ENCODE measurements at places on chromosomes 2 and 18.

- no peak for DNase-seq
These were observed 37.3 kb upstream of the LNPK start for GRCh38 chr2:176039375-176039774.

DNA sequence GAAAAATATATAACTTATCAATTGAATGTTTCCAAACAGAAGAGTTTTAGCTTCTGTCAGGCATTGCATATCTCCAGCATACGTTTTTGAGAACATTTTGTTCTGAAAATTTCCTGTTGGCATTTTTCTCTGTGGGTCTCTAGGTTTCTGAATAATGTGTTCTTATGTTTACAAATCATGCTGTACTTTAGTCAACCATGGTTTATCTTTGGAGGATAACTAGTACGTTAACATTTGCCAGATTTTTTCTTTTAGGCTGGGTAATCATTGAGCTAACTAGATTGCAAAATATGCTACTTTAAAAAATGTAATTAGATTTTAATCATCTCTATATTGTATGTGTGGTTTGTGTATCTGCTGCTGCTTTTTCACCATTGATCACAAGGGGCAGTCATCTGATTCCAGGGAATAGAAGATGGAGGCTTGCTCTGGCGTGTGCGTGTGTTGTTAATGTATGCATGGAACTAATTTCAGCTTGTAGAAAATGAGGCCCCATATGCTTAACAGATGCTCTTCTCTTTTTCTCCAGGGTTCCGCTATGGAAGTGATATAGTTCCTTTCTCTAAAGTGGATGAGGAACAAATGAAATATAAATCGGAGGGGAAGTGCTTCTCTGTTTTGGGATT, 21.3 kb downstream of the XRCC5 start:
- DNase-seq: peak; percentile 56

DNA sequence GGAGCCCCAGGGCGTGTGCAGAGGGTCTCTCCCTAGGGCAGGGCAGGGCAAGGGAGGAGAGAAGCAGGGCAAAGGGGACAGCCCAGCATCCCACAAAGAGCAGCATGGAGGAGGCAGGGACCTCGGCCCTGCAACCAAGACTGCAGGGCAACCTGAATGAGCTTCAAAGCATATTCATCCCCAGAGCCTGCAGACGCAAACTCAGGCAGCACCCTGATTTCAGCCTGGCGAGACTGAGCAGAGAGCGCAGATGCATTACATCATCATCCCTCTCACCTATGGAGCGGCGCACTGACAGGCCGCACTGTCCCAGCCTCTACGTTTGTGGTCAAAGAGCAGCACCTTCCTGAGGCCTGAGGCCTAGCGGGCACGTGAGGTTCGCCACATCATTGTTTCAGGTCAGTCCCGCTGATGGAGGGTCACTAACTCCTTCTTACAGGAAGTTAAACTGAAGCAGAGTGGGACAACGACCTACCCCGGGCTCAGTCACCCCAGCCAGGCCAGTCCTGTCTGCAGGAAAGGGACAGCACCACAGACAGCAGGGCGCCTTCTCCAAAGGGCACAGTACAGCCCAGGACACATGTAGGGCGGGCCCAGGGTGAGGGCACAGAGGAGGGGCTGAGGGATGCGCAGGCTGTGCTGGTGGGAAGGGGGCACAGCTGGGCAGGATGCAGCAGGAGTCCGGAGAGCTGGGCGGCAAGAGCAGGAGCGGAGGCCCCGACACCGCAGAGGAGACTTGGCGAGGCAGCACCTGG, 67.2 kb upstream of the RAB6C start:
- DNase-seq: no peak

GRCh38 chr2:214203744-214204289, 207.0 kb upstream of the VWC2L start:
- peak; percentile 41 for DNase-seq

- no peak for DNase-seq
These were observed 69.9 kb upstream of the MMADHC start for GRCh38 chr2:149657401-149658040.

- no peak for DNase-seq
These were observed 37.4 kb downstream of the MYO7B start for GRCh38 chr2:127572841-127573240.

DNA sequence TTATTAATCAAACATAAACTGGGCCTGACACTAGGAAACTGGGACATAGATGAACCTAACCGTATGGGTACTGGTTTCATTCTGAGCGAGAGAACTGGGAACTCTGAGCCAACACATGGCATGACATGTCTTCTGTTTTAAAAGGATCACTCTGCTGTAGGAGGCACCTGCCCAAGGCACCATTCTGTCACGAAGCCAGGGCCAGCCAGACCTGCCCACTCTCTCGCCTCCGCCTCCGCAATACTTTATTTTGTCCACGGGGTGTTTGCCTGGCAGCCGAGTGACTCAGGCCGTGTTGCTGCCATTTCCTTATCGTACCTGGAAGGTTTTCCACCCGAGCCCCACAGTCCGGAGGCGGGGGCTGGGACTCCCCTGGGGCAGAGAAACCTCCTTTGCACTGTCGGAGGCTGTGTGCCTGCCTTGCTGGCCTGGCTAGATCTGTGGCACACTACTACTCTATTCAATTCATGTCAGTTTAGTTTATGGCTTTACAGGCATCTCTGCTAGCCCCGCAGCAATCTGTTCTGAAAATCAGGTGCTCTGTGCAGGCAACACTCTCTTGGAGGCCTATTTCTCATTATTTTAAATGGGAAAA, 120.4 kb upstream of the ACKR3 start:
- DNase-seq: no peak

- no peak for DNase-seq
These were observed 53.2 kb upstream of the GPR17 start for GRCh38 chr2:127592761-127593227.

GRCh38 chr2:98769784-98770183, 38.9 kb upstream of the MGAT4A start:
- DNase-seq: no peak

DNA sequence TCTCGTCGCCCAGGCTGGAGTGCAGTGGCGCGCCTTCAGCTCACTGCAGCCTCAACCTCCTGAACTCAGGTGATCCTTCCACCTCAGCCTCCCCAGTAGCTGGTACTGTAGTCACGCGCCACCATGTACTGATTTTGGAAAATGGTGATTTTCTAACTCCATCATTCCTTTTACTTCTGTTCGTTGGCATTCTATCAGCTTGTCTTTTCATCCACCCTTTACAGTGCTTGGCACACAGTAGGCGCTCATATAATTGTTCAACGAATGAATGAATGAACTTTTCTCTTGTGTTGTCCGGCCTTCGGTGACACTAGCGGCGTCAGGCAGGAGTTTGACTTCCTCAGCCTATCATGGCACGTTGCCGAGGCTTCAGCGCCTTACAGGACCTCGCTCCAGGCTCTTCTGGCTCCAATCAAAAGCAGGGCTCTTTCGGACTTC, 373 bp upstream of the MTHFD2 start:
- DNase-seq: no peak

- no peak for DNase-seq
These were observed 255.1 kb upstream of the ETAA1 start for GRCh38 chr2:67142071-67142470.

- no peak for DNase-seq
These were observed 528.1 kb upstream of the DCC start for GRCh38 chr18:51811883-51812282.

DNA sequence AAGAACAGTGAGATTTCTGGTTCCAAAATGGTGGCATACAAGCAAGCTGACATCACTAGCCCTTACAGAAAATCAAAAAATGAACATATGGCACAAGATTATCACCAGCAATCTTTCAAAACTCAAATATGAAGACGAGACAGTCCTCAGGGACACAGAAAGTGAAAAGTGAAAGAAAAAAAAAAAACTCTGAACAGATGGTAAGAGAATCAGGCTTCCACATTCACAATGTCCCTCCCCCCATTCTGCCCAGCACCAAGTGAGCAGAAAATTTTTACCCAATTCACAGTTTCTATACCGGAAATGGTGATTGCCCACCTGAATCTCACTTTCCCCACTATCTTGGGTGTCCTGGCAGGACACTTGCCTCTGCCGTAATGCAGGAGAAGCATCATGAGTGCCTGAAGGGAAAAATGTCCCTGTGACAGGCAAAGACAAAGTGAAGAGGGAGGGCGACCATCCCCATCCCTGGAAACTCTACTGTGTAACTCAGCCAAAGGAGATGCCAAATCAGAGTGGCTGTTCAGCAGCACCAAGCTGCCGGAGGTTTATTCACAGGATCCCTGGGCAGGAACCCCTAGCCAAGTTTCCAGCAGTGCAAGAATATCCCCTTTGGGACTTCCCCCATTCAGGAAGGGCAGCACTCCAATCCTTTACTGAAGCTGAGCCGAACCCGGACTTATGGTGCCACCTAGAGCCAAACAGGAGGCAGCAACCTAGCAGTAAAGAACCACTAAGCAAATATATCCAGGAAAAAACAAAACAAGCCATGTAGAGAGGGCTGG, 312.2 kb downstream of the LRATD1 start:
- peak; percentile 27 for DNase-seq

GRCh38 chr18:22047485-22047884, 121.9 kb upstream of the GATA6 start:
- no peak for DNase-seq

- DNase-seq: no peak
These were observed 158.3 kb downstream of the CERS6 start for GRCh38 chr2:168614172-168615018.

DNA sequence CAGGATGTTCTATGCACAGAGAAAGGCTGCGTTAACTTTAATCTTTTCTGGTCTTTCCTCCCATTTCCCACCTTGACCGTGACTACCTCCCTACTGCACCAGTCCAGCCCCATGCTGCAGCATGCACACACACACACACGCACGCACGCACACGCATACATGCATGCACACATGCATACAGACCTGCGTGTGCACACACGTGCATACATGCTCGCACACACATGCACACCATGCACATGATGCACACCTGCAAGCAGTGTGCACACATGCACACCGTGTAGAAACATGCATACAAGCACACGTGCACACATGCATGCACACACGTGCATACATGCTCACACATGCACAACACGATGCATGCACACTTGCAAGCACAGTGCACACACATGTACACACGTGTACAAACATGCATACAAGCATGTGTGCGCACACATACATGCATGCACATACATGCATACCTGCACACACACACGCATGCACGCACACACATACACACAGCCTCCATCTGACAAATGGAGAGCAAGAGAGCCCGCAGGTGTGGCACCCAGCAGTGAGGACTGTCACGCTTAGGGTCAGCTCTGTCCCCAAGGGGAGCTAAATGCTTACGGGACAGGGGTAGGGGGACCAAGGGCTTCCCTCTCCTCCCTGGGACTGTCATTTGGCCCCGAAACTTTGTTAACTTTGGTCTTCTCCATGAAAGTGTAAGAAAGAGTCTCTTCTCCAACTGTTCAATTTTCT, 18.2 kb downstream of the SNORC start:
- no peak for DNase-seq

DNA sequence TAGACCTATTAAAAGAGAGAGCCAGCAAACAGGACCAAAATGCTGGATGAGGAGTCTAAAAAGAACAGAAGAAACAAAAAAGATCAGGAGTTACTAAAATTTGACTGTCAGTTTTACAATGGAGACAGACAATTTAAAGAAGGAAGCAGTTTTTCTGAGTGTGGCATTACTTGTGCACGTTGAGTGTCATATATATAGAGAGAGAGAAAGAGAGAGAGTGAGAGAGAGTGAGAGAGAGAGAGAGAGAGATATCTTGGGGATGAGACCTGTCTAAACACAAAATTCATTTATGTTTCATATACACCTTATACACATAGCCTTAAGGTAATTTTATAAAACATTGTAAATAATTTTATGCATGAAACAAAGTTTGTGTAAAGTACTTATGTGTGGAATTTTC, 2.1 kb upstream of the GALNT3 start:
- DNase-seq: no peak

DNA sequence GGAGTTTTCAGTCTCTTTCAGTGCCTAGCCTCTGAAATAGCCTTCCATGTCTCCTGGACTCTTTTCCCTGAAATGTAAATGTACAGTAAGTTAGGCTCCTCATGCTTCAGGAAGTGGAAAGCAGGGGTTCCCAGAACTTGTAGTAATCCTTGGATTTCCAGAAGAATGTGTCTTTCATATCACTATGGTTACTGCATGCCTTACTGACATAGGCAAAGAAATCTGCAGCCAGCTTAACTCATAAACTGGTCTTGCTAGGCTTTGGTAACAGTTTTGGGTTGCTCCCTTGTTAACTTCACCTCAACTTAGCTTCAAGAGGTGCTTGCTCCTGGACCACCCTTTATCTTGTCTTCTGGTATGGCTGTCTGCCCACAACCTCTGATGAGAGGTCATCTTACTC, 686.8 kb upstream of the DDX18 start:
- DNase-seq: no peak

- DNase-seq: no peak
These were observed 62.1 kb upstream of the OTOS start for GRCh38 chr2:240202586-240202985.

DNA sequence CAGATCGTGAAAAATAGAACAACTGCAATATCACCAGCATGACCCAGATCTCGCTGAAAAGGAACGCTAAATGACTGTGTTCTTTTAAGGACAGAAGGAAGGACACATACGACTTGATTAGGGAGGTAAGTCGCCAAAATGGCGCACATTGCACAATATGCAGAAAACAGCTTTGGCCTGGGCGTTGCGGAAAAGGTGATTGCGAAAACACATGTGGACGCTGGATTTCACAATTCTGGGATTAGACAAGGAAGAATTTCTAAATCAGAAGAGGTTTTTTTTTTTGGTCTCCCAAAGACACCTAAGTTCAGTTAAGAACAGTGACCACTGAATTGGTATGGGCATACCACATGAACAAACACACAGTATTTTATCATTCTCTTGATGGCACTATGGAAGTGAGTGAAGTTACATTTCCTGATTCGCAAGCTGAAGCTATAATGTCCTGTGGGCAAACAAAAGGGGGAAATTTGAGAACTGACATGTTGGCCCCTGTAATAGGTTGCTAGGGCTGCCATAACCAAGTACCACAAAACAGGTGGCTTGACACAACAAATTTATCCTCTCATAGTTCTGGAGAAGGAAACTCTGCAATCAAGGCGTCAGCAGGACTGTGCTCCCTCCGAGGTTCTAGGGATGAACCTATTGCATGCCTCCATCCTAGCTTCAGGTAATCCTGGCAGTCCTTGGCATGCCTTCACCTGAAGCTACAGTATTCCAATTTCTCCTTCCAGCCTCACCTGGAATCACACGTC, 25.8 kb upstream of the ERICH2 start:
- DNase-seq: no peak

DNA sequence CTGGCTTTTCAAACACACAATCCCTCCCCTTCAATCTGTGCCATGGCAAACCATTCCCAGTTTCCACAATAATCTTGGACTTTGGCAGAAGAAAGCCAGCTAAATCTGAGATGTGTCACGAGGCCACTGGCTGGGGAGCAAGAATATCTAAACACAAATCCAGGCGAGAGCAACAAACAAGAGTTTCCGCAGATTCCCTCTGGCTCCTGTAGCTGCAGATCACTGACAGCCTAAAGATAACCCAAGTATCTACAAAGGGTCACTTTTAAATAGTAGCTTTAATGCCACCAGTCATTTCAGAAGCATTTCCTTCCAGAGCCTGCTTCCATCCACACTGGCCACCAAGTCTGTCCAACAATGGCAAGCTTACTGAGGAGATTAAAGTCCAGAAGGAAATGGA, 86.9 kb downstream of the ACVR1 start:
- DNase-seq: no peak

- DNase-seq: no peak
These were observed 505.9 kb downstream of the EIPR1 start for GRCh38 chr2:2871480-2872308.

GRCh38 chr2:151946899-151947812, 118.9 kb upstream of the ARL5A start:
- DNase-seq: no peak

GRCh38 chr2:37894601-37895000, 30.5 kb upstream of the RMDN2 start:
- DNase-seq: peak; percentile 64

GRCh38 chr2:102544182-102544581, 71.2 kb downstream of the SLC9A4 start:
- DNase-seq: no peak
